ENCODE measurements at places on chromosomes 13 and 19.

- DNase-seq, result no peak
Measured at GRCh38 chr19:36488118-36488845, 1.1 kb downstream of the ZNF566 start.

GRCh38 chr19:48879025-48879637 lies 6.9 kb downstream of the PPP1R15A start:
- DNase-seq, result no peak

- no peak for DNase-seq
Measured at GRCh38 chr13:113877149-113877990, 13.5 kb upstream of the GAS6 start.

- no peak for DNase-seq
Measured at GRCh38 chr13:41944635-41945397, 16.1 kb downstream of the VWA8 start.

DNA sequence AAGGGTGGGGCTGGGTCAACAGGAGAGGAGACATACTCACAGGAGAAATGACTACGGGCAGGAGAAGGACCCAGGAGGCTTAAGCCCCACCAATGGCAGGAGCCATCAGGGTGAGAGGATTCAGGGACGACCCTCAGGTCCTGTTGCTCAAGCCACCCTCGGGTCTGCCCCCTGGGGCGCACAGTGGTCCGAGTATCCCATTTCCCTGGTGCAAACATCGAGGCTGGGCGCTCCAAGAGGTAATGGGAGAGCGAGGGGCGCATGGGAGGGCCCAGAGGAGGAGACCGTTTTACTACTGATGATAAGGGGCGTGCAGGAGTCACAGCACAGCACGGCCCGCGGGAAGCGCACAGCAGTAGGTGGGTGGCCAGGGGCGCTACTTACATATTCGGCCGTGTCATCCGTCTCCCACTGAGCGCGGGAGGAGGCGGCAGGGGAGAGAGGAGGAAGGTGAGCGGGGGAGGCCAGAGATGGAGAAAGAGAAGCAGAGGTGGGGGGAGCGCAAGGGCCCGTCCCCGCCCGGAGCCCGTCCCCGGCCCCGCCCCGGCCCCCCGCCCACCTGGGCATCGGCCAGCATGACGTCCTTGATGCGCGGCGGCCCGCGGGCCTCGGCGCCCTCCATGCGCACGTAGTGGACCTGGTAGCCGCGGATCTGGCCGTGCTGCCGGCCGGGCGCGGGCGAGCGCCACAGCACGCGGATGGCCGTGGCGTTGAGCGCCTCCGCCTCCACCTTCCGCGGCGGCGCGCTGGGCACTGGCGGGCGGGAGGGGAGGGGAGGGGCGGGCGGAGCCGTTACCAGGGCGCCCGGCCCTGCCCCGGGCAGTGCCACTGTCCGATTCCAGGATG lies 111.5 kb downstream of the PTPRS start:
- DNase-seq, result no peak

DNA sequence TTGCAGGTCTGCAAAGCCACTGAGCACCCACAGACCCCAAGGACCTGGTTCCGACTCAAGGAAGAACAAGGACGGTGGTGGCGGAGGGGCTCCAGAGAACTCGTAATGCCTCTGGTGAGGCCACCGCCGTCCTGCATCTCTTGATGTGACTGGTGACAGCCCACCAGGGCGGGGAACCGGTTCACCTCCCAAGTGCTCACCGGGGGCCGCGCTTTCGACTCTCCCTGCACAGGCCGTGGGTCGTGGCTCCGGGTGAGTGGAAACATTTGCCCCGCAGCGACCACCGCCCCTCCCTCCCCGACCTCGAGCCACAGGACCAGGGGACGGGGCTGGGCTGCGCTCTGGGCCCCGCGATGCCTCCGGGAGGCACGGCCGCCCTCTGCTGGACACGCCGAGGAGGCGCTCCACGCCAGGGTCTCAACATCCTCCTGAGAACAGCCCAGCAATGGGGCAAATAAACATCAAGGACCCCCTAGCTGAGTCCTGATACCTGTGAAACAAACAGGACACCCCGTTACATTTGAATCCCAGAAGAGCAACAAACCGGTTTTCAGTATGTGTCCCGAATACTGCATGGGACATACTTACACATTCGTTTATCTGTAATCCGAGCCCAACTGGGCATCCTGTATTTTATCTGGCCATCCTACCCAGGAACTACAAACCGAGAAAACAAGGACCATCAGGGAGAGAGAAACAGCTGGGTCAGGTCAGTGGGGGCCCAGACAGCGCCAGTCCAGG lies 3.9 kb upstream of the PLPP2 start:
- no peak for DNase-seq

DNA sequence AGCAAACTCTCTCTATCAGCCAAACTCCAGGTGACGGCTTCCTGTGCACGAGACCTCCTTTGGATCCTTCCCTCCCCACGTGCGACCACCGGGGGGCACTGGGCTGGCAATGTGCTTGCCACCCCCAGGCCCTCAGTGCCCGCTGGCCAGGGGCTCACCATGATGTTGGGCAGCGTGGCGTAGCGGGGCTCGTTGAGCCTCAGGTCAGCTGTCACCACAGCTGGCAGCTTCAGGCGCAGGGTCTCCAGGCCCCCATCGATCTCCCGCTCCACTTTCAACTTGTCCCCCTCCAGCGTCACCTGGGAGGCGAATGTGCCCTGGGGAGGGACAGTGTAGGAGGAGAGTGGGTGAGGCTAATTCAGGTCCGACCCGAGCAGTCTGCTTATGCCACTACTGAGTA lies 4.8 kb upstream of the VSIG10L start:
- no peak for DNase-seq

- no peak for DNase-seq
Measured at GRCh38 chr13:86425170-86425815, 626.1 kb upstream of the SLITRK6 start.

GRCh38 chr19:9881720-9882119 lies 46.6 kb downstream of the PIN1 start:
- DNase-seq, result no peak

- DNase-seq, result no peak
Measured at GRCh38 chr19:35294328-35294727, 2.4 kb downstream of the MAG start.

GRCh38 chr19:48968813-48969218 lies 3.7 kb downstream of the FTL start:
- no peak for DNase-seq

- DNase-seq, result no peak
Measured at GRCh38 chr13:71210861-71211260, 656.1 kb downstream of the DACH1 start.

GRCh38 chr19:48992581-48993174 lies 431 bp downstream of the GYS1 start:
- no peak for DNase-seq

- no peak for DNase-seq
Measured at GRCh38 chr13:59398127-59398526, 765.6 kb downstream of the DIAPH3 start.

GRCh38 chr13:41386211-41386610 lies 71.1 kb upstream of the RGCC start:
- no peak for DNase-seq

GRCh38 chr13:99812625-99813024 lies 158.9 kb downstream of the ZIC5 start:
- DNase-seq, result no peak

- DNase-seq, result no peak
Measured at GRCh38 chr19:4352701-4353121, 9.3 kb downstream of the MPND start.

DNA sequence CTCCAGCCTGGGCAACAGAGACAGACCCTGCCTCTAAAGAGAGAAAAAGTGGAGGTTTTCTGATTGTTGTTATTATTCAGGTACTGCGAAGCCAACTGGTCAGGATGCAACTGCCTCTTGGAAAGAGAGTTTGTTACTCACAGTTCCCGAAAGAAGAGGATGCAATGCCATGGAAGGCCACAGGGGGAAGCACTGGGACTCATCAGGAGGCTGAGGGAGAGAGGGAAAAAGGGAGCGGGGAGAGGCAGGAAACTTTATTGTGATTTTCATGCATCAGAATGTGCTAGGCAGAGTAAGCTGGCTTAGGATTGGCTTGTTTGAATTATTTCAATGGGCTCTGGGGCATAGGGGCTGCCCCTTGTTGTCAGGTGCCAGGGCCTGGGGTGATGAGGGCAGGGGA lies 27.6 kb downstream of the MYO9B start:
- DNase-seq, result no peak

DNA sequence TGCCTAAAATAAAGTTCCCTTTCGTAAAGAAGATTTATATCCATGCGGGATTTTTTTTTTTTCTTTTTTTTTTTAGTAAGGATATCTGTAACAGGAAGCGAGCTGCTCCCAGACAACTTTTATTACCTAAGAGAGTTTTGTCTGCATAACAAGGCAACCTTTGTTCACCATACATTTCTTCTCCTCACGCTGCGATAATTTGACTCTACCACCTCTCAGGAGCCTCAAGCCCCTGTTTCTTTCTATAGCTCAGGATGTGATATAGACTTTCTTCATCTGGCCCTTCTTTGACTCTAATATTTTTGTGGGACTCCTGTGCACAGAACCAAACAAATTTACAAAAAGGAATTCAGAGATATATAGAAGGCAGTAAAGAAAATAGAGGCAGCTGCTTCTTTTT lies 1053.7 kb upstream of the SPRY2 start:
- no peak for DNase-seq

GRCh38 chr19:51702825-51703574 lies 9.9 kb downstream of the SPACA6 start:
- DNase-seq, result no peak

GRCh38 chr13:26971990-26972887 lies 199.4 kb downstream of the USP12 start:
- no peak for DNase-seq

DNA sequence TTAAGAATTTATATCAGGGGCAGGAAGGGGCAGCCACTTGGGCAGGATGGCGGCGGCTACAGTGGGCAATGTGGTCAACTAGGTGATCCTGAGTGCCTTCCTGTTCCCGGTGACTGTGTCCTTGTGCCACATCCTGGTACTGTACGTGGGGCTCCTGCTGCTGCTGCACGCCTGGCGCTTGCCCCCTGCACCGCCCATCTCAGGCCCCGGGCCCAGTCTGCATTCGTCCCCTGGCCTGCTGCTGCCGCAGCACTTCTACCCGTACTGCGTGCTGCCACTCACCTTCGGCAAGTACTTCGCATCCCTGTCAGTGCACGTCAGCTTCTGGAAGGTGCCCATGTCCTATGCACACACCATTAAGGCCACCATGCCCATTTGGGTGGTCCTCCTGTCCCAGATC lies 40.1 kb downstream of the IFT88 start:
- DNase-seq, result no peak

- DNase-seq, result no peak
Measured at GRCh38 chr19:51296336-51297093, 14.9 kb upstream of the IGLON5 start.

DNA sequence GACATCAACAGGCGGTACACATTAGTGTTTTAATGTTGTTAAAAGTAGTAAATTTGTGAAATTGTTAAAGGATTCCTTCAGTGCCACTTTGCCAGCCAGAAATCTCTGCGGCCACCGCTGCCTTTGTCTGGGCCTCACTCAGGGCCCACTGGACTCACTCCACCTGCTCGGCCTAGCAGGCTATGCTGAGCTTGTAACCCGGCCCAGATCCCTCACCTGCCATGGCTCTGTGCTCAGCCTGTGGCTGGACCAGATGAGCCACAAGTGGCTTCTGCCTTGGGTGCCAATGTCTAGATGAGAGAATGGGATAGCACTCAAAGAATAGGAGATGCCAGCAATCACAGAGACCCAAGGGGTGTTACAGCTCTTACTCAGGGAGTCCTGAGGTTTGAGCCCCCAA lies 1228.0 kb downstream of the DIAPH3 start:
- DNase-seq, result no peak

- DNase-seq, result no peak
Measured at GRCh38 chr13:113547238-113547971, 37.1 kb upstream of the TFDP1 start.
